A549 (cell line): ENCODE measurements at places on chromosomes 5 and 9. TPM values are rescaled to one million over a fixed set of nuclear protein-coding genes. Genes with fewer than 3 reads are reported as not detected.

Gene MED7
- 19.8 to 22.6 TPM (median 22.5 TPM) in 3 replicates for polyA plus RNA-seq

Gene PCDHGA5
- polyA plus RNA-seq, result 0.09 to 0.18 TPM (median 0.13 TPM) in 3 replicates

Gene SLC34A1
- 0.03 TPM in 2 of 3 replicates, not detected in the other for polyA plus RNA-seq

DNA sequence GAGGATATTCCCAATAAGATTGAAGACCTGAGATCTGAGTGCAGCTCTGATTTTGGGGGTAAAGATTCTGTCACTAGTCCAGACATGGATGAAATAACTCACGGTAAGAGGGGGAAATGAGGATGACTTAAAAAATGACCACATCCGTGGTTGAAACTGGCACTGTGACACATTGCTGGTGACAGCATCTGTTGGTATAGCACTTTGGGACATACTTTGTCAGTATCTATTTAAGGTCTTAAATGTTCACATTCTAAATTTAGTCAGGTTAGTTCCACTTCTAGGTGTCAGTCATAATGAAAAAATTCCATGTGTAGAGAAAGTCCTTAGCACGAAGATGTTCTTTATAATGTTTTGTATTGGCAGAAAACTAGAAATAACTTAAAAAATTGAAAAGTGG lies 70.9 kb downstream of the GAPVD1 start:
- no peak for DNase-seq

DNA sequence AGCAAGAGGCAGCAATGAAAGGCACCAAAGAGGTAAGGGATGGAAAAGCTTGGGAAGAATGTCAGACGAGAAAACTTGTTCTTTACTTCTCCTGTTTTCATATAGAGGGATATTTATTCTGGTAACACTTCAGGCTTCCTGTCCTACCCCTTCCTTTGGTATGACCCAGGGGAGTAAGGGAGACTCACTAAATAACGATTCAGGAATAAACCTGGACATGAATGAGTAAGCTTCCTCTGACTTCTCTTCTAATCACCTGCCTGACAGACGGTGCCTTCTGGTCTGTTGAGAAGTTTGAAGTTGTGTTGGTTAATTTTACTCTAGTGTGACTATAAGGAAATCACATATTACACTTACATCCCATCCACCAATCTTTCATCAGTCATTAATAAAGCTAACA lies 461.2 kb downstream of the CDH12 start:
- no peak for DNase-seq

DNA sequence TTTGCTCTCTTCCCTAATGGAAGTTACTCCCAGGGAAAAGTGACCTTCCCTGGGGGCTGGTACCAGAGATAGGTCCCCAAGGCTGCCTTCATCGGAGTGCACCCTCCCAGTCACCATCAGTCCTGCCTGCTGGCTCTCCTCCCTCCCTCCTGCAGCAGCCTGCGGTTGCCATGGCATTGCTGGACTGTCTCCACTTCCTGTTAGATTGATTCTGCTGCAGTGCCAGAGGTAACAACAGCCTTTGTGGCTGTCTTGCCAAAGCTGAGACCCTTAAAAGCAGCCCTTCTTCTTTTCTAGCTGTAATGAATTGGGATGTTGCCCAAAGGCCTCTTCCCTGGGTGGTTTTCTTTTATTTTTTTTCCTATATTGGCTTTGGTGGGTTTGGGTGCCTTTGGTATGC lies 78.1 kb upstream of the PRLR start:
- DNase-seq, result no peak

GRCh38 chr5:473551-474192 lies 30.7 kb downstream of the EXOC3 start:
- peak; percentile 35 for DNase-seq

GRCh38 chr5:109408991-109409843 lies 557 bp downstream of the PJA2 start:
- peak; percentile 67 for DNase-seq

- no peak for DNase-seq
Observed at GRCh38 chr5:93995126-93995621, 253.8 kb upstream of the POU5F2 start.

DNA sequence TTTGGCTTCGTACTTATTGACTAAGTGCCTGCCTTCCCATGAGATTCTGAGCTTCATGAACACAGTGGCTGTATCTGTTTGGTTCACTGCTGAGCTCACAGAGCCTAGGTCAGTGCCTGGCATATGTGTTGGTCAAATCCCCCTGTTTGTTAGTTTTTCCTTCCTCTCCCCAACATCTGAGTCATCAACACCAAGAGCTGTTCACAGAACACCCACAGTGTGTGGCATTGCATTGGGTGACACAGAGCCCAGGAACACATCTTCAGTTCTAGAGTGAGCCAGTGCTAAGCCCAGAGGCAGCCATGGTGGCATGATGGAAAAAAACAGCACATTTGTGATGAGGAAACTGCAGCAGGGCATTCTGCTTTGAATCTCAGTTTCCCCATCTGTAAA lies 294.6 kb downstream of the SEC61B start:
- no peak for DNase-seq

DNA sequence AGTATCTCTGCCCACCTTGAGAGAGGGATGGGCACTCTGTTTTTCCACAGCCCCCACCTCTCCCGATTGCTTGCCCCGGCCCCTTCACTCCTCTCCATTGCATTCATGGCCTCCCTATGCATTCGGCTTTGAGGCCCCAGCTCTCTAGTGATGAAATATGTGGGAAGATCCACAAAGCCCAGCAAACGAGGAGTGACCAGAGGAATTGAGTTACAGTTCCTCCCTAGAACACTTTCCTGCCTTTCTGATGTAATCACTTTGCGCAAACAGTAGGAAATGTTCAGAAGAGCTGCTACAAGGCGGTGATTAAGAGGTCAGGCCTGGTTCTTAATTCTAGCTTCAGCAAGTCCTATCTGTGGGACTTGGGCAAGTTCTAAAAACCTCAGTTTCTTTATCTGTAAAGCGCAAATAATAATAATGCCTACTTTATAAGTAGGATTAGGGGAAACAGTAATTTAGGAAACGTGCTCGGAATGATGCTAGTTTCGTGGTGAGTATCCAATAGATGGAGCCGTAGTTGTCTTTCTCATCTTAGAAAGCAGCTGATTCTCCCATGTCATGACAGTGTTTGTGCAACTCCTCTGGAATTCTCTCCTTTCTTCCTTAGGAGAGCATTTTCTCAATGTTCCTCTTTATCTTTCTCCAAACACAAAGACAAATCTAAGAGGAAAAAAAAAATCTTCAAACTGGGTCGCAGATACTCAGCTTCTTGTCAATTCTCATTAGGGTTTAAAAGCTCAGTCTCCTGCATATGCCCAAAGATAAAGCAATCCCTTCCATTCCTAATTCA lies 99.5 kb upstream of the MSX2 start:
- no peak for DNase-seq

- DNase-seq, result peak; percentile 75
Observed at GRCh38 chr9:38689678-38690077, 30.3 kb downstream of the FAM240B start.

DNA sequence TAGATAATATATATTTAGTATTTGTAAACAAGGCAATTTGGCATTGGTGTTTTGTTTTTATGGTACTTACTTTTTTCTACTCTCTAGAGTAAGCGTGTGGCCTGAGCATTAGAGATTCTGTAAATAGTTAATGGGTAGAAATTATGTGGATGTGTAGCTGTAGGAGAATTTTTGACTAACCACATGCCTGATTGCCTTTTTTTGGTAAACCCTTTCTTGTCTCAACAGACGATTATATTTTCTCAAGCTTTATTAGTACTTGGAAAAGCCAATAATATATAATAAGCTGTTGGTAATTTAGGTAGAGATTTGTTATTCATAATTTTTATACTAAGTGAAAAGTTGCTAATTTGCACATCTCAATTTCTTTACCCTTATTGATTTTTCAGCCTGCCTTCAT lies 76.8 kb downstream of the FCHO2 start:
- no peak for DNase-seq
